ENCODE measurements at places on chromosomes 1 and 21.

DNA sequence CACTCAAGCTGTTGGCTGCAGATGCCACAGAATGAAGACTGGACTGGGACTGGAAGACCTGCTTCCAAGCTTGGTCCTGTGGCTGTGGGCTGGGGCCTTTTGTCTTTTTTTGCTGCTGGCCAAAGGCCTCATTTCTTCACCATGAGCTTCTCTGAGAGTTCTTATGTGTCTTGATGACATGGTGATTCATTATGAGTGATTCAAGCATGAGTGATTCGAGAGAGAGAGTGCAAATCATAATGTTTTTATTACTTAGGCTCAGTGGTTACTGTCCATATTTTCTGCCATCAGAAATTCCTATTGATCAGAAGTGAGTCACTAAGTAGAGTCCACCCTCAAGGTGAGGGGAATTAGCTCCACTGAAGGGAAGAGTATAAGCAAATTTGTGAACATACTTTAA, 94.0 kb downstream of the PCP4 start:
- peak; percentile 4 for DNase-seq

GRCh38 chr1:162565460-162565859, 3.9 kb downstream of the UAP1 start:
- no peak for DNase-seq

DNA sequence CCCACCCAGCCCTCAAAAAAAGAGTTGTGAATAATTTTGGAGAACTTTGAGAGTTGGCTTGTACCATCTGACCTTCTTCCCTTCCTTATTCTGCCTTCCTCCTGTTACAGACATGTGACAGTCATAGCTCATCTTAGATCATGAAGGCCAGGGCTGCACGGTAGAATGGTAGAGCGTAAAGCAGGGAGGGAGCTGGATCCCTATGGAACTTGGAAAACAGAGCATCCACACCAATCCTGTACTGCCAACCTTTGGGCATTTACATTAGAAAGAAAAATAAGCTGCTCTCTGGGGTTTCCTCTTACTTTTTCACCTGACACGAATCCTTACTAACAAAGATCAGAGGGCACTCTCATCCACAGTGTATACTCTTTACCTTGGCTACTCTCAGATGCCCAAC, 121.5 kb downstream of the GPR52 start:
- no peak for DNase-seq

DNA sequence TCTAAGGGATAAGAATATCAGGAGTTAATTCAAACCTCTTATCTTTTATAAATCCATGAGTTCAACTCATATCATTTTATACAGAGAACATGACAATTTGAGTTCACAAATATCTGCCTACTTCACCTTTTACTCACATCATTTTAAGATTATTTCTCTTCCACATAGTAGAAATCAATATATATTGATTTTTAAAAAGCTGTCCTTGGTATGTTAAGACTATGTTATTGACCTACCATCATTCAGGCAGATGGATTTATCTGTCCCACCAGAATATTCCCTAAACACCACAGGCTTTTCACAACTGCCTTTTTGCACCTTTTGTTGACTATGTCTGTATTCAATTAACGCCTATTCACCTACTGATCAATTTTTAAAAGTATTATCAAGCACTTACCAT, 13.5 kb downstream of the DRAM2 start:
- DNase-seq: no peak

GRCh38 chr1:119396982-119397381, 18.0 kb upstream of the HSD3B2 start:
- no peak for DNase-seq

- DNase-seq: peak; percentile 88
These were observed 628 bp upstream of the PLEKHM2 start for GRCh38 chr1:15683345-15684039.

GRCh38 chr21:25133939-25134338, 473.3 kb downstream of the MRPL39 start:
- no peak for DNase-seq

DNA sequence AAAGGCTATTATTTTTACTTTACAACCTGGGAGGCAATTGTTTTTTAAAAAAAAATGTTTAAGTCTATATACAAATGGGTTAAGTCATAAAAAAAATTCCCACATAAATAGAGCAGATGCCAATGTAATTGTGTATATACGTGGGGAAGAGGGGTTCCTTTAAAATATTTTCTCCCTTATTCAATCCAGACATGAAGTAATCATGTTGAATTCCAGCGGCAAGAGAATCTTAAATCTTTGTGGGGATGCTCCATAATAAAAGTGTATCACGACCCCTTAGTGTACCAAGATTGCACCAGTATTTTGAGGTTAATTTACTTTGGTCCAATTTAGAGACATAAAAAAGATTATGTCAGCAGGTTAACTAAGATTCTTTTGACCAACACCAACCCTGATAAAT, 62.1 kb downstream of the ARID4B start:
- no peak for DNase-seq

DNA sequence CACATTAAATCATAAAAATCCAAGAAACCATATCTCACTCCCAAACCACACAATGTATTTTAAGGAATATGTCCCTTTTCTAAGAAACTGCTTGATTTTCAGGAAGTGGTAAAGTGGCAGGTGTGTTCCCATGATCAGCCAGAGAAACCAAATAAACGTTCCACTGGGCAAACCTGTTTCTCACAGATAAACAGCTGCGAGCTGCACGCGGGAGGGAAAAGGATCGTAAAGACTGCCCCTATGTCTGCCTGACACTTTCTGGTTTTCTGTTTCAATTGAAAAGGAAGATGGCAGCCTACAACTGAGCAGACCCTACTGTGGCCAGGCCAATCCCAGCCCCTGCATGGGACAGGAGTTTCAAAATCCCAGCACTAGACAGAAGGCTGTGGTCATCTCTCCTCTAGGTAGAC, 36.6 kb downstream of the HIVEP3 start:
- DNase-seq: no peak

GRCh38 chr1:3021233-3021671, at the start of gene ACTRT2:
ACTRT2 (plus strand) TSS chr1:3021467; CDS start chr1:3021687, 220 bp downstream.
- DNase-seq: no peak

GRCh38 chr1:168614235-168614634, 37.8 kb downstream of the XCL1 start:
- no peak for DNase-seq

GRCh38 chr21:23732776-23733175, 1874.5 kb downstream of the MRPL39 start:
- DNase-seq: no peak

- no peak for DNase-seq
These were observed 119.3 kb downstream of the HLCS start for GRCh38 chr21:36847189-36847588.

GRCh38 chr1:192357924-192358323, 41.1 kb downstream of the RGS21 start:
- DNase-seq: no peak

GRCh38 chr1:19617376-19617775, 26.7 kb upstream of the NBL1 start:
- DNase-seq: no peak

- DNase-seq: peak; percentile 96
These were observed at the start of gene SLC35A3 for GRCh38 chr1:99969729-99970621. SLC35A3 (plus strand) TSS chr1:99969996; CDS start chr1:99993555, 23,559 bp downstream.

- DNase-seq: peak; percentile 88
These were observed 6.1 kb upstream of the RNF223 start for GRCh38 chr1:1080122-1080757.

- DNase-seq: no peak
These were observed 9.1 kb downstream of the TTC22 start for GRCh38 chr1:54791880-54792522.

DNA sequence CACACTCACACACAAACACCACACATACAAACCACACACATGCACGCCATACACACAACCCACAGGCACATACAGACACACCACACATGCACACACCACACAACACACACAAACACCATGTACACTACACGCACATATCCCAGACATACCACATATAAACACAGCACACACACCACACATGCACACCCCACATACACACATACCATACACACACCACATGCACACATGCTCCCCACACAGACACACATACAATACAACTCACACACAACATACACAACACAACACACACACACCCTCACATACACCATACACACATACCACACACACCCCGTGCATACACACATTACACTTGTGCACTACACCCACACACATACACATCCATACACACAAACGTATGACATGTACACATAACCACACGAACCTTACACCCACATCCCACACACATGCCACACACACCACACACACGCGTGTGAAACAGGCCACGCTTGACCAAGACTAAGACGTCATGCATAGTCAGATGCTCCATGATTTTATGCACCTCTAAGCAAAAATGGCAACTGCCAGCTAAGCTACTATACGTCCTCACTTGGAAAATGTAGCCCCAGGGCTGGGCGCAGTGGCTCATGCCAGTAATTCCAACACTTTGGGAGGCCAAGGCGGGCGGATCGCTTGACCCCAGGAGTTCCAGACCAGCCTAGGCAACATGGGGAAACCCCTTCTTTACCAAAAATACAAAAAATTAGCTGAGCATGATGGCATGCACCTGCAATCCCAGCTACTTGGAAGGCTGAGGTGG, 77.4 kb upstream of the TMPRSS2 start:
- DNase-seq: no peak

- no peak for DNase-seq
These were observed 179.5 kb downstream of the GALNT2 start for GRCh38 chr1:230246551-230246950.

GRCh38 chr1:198778049-198778448, 139.2 kb downstream of the PTPRC start:
- DNase-seq: peak; percentile 78

- DNase-seq: no peak
These were observed 17.2 kb downstream of the HENMT1 start for GRCh38 chr1:108643492-108644335.

DNA sequence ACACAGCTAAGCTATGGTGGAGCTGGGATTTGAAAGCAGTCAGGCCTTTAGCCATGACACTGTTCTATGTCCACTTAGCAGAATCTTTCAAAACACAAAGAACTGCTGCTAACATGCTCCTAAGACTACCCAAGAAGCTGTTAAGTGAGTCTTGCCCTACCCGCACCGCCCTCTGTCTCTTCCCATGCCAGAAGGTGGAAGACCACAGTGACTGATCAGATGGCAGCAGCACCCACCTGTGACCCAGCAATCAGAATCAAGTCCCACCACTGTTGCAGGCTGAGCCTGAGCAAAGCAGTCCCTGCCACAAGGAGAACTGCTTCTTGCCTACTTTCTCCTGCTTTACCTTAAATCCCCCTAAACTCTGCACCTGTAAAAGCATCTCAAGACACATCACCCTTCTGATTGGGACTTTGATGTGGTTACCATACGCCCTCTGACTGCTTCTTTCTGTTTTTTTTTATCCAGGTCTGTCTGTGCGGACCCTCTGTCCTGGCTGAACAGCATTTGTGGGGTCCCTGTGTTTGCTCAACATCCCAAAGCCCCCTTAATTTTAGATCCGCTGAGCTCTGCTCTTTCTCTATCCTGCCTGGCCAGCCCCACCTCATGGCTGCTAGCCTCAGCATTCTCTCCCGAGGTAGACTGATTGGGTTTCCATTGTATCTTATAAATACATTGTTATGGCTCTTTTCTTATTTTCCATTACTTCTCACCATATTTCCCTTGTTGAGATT, 16.0 kb downstream of the IRF2BP2 start:
- DNase-seq: no peak

DNA sequence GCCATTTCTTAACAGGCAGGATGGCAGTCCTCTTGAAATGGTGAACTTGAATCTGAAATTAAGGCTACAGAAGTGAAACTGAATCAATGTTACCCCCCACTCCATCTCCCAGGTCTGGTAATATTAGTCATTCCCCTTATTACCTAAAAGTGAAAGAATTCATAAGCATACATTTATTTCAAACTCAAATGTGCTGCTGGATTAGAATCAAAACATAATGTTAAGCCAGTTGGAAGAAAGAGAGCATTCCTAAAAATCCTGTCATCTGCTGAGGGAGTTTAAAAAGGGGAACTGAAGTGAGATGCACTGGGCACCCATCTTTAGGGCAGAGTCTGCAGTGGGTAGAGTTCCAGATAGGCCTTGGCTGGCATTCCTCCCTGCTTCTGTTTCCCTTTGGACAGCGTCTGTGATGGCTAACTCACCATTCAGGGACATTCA, 17.4 kb downstream of the KIAA0319L start:
- DNase-seq: no peak

DNA sequence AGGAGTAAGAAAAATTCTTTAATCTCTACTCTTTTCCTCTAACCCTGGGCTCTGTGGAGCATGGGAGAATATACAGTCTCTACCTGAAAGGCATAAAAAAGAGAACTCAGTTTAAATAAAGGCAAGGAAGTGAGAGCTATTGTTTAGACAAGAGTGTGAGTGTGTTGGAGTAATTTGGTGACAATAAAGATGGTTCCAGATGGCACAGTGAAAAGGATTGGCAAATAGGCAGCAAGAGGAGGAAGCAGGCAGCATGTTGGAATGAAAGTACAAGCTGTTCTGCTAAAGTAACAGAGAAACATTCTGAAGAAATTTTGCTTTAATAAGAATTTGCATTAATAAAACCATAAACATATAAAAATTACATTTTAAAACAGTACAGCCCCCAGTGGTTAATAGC, 163.4 kb downstream of the DNM3 start:
- DNase-seq: no peak

DNA sequence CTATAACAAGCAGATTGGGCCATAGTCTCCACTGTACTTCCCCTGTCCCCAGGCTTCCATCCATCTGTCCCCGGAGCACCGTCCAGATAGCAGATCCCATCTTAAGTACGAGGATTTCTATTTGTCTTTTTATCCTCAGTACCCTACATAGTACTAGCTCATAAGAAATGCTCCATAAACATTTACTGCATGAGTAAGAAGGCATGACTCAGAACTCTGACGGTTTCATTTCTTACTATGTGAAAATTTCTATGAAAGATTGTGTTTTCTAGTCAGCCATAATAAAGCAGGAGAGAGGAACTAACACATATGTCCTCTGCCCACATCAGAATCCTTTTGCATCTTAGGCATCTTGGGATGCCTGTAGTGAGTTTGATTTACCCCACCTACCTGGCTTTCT, 49.5 kb downstream of the CHD1L start:
- no peak for DNase-seq

DNA sequence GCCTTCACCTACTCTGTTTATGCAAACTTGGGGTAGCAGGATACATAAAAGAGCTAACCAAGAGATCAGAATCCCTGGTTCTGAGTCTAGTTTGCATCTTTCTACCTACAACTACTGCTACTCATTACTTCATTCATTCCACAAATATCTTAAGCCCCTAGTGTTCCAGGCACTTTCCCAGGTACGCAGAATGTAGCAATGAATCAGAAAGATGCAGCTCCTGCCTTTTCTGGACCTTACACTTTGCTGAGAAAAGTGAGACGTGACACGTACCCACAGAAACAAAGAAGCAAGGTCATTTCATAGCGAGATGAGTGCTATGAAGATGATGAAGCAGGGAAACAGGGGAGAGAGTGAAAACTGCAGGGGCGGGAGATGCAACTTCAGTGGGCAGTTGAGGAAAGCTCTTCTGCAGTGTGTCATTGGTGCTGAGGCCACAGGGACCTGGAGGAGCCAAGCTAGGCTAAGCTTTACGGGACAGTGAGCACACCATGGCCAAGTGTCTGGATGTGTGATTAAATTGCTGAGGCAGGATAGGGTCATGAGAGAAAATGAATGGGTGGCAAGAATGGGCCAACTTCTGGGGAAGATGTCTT, 167.9 kb downstream of the TNFSF18 start:
- no peak for DNase-seq

Data from lower leg skin (tissue), 4 donors.